Activated CD4-positive, alpha-beta T cell treated with anti-CD3 and anti-CD28 coated beads for 1 hour (primary cell): ENCODE measurements at places on chromosomes 1 and 21.

- no peak for DNase-seq
Measured at GRCh38 chr21:42299324-42300044, 15.7 kb downstream of the TFF3 start.

DNA sequence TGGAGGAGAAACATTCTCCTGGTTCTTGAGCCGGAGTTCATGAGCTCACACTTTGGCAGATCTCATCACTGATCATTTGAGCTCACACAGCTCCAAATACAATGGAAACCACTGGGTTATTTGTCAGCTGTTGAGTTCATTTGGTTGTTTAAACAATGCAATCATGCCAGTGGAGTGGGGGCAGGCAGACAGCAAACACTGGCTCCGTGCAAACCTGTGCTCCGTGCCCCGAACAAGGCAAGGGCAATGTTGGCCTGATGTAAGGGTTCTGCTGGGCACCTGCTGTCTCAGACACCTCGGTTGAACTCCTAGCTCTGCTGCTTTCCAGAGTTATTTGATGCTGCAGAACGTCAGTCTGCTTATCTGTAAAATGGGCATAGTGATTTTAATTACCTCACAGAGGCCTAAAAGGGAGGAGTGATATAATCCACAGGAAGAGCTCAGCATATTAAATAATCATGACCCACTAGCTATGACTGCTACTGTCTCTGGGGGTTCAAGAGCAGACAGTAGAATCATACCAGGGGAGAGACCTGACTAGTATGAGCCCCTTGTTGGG lies 20.0 kb upstream of the CLIC6 start:
- no peak for DNase-seq

- DNase-seq = no peak
Measured at GRCh38 chr1:236747311-236747985, 47.6 kb upstream of the MTR start.

- no peak for DNase-seq
Measured at GRCh38 chr1:2212532-2213491, 15.3 kb upstream of the SKI start.

DNA sequence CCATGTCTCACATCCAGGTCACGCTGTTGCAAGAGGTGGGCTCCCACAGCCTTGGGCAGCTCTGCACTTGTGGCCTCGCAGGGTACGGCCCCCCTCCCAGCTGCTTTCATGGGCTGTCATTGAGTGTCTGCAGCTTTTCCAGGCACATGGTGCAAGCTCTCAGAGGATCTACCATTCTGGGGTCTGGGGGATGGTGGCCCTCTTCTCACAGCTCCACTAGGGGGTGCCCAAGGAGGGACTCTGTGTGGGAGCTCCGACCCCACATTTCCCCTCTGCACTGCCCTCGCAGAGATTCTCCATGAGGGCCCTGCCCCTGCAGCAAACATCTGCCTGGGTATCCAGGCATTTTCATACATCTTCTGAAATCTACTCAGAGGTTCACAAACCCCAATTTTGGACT lies 219.4 kb downstream of the LRRC7 start:
- no peak for DNase-seq
